ENCODE measurements at places on chromosomes 7 and 10. TPM values are rescaled to one million over a fixed set of nuclear protein-coding genes. Genes with fewer than 3 reads are reported as not detected.

The ATAD1 gene
- 92.0 TPM for total RNA-seq

The TBXAS1 gene
- total RNA-seq: 4.3 TPM

The FAM25C gene
- total RNA-seq: not detected

The ESYT2 gene
- 45.6 TPM for total RNA-seq

The SGCE gene
- total RNA-seq: 27.7 TPM

The NAT16 gene
- total RNA-seq: not detected

The PNLIPRP2 gene
- total RNA-seq: not detected

The ZPBP gene
- total RNA-seq: not detected

Measured in cardiac septum (tissue), 1 donor.